AG09309 (cell line): ENCODE measurements at places on chromosomes 5 and 9.
A peak's percentile ranks its signal among the peaks of the same experiment; 100 is the strongest.

GRCh38 chr5:7087719-7088297 lies 308.1 kb upstream of the ADCY2 start:
- no peak for DNase-seq

- DNase-seq, result no peak
These were observed 110.8 kb downstream of the PAPPA start for GRCh38 chr9:116264361-116264760.

DNA sequence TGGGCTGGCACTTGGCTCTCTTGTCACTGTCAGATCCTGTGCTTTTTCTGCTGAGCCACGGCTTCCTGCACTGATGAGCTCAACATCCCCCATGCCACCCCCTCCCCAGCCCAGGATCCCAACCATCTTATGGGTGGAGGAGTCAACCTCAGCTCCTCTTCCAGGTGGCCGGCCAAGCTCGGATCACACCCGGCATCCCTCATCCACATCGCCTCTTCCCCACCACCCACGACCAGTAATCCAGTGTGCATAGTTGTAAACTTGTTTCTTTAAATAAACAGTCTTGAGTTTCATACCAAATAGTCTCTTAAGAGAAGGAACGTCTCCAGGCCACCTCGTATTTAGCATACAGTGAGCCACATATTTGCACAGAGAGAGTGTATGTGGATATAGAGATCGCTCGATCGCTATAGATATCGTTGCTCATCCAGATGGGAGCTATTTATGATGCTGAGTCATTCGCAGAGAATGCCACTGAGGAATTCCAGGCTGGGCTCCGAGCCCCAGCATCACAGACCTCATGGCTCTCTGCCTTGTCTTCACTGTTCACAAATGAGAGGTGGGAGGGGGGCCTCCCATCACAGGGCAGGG lies 61.8 kb upstream of the CPLX2 start:
- DNase-seq, result peak; percentile 76

DNA sequence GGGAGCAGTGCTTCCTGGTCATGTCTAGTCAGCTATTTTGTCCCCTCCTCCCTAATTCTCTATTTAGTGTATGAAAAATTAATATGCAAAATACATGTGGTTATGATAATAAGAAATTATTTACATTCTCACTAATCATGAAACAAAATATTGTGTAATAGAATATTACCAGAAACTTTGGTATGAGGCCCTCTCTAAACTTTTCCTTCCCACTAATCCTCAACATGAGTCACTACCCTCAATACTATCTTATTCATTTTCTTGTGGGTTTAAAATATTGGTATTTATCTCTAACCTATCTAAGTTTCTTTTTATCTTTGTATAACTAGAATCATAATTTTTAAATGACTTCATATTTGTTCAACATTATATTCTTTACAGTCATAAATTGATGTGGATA lies 545.9 kb upstream of the PTPRD start:
- no peak for DNase-seq

DNA sequence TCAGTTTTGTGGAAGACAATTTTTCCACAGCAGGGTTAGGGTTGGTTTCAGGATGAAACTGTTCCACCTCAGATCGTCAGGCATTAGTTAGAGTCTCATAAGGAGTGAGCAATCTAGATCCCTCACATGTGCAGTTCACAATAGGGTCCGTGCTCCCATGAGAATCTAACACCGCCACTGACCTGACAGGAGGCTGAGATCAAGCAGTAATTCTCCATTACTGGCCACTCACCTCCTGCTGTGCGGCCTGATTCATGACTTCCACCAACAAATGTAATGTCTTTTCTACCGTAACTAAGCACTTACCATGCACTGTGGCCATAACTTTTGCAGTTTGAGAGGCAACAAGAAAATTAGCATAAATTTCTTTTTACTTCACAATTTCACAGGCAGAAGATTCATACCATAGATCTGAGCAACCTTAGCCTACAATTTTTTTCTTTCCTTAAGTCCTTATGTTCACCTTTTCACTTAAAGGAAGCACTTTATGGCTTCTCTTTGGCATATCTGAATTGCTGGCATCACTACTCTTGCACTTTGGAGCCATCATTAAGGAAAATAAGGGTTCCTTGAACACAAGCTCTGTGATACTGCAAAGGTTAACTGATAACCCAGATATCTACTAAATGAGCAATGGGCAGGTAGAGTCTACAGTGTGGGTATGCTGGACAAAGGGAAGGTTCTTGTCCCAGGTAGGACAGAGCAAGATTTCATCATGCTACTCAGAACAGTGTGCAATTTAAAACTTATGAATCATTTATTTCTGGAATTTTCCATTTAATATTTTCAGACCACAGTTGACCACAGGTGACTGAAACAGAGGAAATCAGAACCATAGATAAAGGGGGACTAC lies 83.0 kb upstream of the IFNK start:
- no peak for DNase-seq

- DNase-seq, result no peak
These were observed 228.2 kb upstream of the TYRP1 start for GRCh38 chr9:12464910-12465512.

GRCh38 chr9:90074316-90074962 lies 469.6 kb downstream of the GADD45G start:
- DNase-seq, result no peak

DNA sequence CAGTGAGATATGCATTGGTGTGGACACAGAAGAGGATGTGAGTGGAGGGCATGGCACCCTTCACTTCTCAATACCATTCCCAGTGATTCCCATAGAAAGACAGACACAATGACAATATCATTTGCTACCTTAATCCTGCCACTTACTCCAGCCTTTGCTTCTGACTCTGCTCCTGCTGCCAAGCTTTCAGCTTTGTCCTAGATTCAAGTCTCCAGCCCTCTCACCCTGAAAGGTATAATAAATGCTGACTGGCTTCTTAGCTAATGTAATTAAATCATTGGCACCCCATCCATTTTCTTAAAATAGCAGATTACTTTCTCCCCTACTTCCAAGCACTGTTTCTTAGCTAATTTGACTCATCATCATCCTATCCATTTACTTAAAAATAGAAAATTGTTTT lies 41.1 kb upstream of the CDC42SE2 start:
- no peak for DNase-seq

- no peak for DNase-seq
These were observed 11.6 kb downstream of the C9orf72 start for GRCh38 chr9:27561685-27562084.

GRCh38 chr5:139571966-139572365 lies 10.8 kb downstream of the UBE2D2 start:
- DNase-seq, result no peak

DNA sequence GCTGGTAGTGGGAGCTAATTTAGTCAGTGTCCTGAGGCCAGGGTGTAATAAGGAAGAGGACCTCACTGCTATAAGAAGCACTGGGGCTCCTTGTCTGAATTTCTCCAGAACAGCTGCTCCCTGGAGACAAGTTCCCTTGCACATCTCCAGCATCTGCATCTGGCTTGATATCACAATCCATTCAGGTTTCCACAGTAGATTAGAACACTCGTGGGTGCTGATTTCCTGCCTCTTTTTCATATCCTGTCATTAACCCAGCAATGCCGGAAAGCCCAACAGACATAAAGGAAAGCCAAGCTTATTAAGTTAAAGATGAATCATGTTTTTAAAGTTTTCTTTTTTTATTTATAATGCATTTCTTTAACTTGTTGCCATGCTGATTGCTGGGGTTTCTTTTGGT lies 232.3 kb upstream of the WWC1 start:
- no peak for DNase-seq

DNA sequence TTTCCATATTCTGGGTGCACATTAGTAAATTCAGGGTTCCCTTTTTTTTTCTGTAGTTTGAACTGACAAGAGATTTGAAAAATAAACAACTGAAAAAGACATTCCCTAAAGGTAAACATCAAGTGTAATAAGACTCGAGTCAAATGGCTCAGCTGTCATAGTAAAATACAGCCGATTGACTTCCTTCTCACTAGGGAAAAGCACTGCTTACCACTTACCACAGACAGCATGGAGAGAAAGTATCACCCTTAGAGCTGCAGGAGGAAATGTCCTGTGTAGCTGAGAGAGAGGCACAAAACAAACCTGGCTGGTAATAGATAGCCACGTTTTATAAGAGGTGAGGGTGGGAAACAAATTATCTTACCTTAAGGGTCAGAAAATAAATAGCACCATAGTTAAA lies 12.1 kb upstream of the DMAC1 start:
- DNase-seq, result no peak

DNA sequence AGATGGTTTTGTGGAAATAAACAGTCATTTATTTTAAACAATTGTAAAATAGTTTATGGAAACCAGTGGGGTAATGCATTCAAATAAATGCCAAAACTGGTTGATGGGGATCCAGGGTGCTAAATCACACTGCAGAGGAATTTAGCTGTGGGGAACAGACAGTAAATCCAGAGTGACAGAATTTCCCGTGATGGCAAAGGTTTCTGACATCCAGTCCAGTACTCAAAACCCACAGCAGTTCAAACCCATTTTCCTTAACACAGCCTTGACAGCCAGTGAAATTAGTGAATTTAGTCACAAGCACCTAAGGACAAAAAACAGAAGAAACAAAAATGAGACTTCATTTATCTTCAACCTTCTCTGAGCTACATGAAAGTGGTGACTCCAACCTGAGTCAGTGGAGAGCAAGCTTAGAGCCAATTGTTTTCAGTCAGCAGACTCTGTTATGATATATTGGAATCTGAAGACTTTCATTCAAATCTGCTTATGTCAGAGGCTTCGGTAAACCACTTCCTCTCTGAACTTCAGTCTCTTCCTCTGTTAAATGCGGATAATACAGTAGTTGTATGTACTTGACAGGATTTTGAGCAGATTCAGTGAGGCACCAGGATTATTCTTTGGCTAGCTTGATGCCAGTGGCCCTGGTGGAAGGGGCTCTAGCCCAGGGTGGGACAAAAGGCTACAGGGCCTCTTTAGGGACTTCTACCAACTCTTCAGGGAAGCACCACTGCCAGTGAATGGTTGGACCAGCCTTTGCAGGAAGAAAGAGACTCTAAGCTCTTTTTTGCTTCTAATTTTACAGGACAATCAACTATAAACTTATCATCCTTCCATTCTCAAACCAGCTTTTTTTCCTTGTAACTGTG lies 185.3 kb downstream of the MAPKAP1 start:
- DNase-seq, result peak; percentile 78

DNA sequence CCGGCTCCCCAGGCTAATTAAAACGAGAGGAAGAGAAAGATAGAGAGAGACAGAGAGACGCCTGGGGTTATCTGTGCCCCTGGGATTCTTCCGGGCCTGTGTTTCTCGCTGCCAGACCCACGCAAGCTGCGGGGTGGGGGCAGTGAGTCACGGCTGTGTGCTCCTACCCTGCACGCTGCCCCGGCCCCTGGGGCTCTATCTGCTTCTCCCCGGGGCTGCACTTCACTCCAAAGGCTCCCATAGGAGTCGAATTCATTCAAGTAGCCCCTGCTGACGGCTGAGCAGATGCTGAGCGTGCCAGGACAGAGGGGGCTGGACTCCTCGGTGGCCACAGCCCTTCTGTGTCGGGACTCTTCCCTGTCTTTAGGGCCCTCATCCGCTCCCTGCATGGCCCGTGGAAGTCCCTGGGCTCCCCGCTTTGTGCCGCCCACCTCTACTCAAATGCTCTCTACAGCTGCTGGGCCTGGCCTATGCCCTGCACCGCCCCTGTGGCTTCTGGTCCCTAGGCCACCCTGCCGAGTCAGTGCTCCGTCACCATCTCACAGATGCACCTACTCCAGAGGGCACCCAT lies 22.8 kb downstream of the SARDH start:
- no peak for DNase-seq

GRCh38 chr9:136659861-136660784 lies 2.6 kb upstream of the EGFL7 start:
- no peak for DNase-seq

DNA sequence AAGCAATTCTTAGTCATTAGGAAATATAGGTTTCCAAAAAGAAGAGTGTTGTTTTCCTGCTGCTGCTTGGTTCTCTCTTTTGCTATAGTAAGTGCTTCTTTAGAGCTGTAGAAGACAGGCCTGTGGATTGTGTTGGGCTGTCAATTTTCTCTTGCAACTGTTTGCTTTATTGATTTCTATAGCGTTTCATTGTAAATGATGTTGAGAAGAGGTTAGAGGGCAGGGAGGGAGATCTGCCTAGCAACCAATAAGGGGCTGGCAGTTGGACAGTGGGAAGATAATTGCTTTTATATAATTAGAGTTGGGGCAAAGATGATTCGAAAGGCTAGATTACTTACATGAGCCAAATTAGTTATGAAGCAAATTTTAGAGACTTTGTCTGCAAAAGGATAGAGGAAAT lies 11.1 kb downstream of the UNC13B start:
- no peak for DNase-seq

GRCh38 chr5:1342268-1342667 lies 2.6 kb downstream of the CLPTM1L start:
- no peak for DNase-seq

GRCh38 chr5:95178046-95178651 lies 106.7 kb downstream of the MCTP1 start:
- no peak for DNase-seq

- no peak for DNase-seq
These were observed 67.5 kb downstream of the ZCCHC7 start for GRCh38 chr9:37187713-37188439.

DNA sequence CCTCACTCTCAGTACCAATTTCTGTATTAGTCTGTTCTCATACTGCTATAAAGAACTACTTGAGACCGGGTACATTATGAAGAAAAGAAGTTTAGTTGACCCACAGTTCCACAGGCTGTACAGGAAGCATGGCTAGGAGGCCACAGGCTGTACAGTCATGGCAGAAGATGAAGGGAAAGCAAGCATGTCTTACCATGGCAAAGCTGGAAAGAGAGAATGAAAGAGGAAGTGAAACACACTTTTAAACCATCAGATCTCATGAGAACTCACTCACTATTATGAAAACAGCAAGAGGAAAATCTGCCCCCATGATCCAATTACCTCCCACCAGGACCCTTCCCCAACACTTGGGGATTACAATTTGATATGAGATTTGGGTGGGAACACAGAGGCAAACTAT lies 698.8 kb downstream of the CDH9 start:
- no peak for DNase-seq
